ENCODE measurements at places on chromosomes 1 and 21.

- DNase-seq = no peak
Measured at GRCh38 chr1:225824533-225824941, 14.6 kb downstream of the EPHX1 start.

- no peak for DNase-seq
Measured at GRCh38 chr1:118890851-118891384, 97.2 kb downstream of the TBX15 start.

DNA sequence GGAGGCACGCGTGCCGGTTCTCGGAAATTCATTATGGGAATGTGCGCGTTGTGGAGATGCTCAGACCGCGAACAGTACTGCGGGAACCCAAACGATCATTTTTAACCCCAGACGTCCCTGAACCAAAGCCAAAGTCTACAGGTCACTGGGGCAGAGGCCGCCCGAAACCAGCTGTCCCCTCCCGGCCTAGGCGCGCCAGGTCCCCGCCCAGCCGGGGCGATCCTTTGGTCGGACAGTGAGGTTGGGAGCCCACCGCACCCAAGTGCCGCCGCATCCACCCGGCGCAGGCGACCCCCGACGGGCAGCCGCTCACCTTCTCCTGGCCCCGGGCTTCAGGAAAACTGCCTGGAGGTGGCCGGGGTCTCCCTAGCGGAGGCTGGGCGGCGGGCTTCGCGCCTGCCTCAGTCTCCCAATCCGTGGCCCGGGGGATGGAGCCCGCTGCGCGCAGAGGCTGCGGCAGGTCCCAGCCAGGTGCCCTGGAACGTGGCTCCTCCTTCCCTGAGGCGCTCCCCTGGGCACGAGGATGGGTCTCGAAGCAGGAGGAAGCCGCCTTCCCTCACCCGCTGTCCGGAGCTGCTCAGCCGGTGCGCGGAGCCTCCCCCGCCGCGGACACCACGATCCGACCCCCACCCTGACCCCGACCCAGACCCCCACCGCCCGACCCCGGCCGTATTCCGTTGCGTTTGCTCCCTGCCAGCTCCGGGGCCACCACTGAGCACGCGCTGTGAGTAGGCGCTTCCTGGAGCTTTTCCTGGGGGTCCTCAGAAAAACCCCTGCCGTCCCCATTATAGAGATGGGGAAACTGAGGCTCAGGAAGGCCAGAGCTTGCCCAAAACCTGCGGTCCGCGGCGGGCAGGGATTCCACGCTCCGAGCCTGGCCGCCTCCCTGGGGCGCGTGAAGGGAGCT is 8.1 kb upstream of the SLX9 start:
- peak; percentile 71 for DNase-seq

- DNase-seq = no peak
Measured at GRCh38 chr1:62333441-62333840, 14.2 kb upstream of the KANK4 start.

DNA sequence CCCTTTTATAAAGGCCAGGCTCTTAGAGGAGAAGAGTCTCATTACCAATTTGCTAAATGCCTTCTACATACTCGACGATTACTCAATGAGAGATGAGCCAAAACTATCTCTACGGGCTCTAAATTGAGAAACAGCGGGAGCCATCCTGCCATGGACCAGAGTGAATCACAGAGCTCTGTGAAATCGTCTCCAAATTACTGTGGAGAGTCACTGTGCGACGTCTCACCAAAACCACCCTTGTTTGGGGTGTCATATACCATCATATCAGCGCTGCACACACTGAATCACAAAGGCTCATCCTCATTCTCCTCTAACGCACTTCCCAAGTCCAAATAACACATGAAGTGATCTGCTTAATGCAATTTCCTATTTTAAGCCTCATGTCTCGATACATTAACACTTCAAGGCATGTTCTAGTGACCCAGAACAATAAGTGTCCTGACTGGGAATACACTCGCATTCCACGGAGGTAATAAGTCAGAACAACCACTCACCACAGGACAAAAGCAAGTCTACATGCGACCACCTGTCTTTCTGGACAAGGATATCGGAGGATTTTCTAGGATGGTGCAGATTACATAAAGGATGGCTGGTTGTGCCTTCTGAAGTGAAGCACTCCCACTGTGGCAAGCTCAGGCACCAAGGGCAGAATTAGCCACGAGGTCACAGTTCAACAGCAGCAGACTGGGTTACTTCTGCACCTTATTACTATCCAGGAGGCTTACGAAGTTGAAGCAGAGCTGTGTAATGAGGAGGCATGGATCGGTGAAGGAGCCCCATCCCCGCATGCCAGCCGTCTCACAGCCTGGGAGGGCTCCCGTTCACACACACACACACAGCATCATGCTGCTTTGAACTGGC is 44.3 kb downstream of the NID1 start:
- no peak for DNase-seq

GRCh38 chr21:36041910-36042309 is 18.4 kb downstream of the SETD4 start:
- no peak for DNase-seq

DNA sequence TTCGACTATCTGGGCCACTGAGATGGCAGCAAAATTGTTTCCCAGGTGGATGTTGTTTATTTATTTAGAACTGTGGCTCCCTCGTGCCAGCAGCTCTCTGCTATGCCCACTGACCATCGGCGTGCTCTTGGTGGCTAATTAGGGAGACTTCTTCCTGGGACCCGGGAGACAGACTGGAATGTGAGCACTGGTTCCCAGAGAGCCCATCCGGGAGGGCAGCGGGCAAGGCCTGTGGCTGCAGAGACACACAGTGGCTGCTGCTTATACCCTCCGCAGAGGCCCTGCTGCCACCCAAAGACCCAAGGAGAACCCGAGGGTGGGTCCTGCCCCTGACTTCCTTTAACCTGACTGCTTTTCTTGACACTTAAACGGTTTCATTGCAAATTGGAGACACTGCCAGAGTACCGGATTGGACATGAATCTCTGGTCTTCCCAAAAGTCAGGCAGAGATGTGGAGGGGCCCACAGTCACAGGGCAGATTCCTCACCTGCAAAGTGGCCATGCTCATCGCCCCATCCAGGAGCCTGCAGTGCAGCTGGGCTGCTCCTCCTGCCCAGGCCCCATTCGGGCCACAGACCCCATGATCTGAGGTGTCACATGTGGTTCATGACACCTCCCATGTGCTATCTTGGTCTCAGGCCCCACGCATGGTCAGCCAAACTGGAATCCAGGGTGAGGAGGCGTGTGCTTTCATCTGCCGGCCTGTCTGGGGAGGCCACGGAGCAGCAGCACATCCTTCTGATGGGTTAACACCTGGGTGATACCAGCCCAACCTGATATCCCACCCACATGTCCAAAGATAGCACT is 5.7 kb upstream of the MATN1 start:
- DNase-seq = no peak

DNA sequence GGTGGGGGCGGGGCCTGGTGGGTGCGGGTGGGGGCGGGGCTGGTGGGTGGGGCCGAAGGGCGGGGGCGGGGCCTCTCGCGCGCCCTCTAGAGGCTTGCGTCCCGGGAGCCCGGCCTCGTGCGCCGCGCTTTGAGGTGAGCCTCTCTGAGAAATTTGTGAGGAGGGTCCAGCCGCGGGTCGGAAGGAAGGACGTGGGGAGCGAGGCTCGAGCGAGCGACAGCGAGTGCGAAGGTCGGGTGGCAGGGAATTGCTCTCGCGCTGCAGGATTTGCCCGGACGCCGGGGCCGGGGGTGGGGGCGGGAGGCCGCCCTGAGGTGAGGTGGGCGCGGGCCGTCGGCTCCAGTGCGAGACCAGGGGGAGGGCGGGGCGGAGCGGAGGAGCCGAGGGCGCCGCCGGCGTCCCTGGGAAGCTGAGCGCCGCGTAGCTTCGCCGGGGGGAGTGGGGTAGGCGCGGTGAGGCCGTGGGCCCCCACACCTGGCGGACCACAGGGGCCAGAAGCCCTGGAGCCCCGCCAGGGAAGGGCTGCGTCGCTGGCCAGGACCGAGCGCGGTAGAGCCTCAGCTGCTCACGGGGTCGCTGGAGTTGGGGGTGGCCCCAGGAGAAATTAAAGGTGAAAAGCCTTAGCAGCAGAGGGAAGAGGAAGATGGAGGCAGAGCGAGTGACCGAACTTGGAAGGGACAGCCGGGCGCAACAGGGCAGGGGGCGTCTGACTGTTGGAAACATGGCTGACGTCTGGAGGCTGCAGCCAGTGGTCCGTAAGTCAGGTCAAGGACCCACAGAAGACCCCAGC is 754 bp upstream of the LSS start:
- DNase-seq = no peak

DNA sequence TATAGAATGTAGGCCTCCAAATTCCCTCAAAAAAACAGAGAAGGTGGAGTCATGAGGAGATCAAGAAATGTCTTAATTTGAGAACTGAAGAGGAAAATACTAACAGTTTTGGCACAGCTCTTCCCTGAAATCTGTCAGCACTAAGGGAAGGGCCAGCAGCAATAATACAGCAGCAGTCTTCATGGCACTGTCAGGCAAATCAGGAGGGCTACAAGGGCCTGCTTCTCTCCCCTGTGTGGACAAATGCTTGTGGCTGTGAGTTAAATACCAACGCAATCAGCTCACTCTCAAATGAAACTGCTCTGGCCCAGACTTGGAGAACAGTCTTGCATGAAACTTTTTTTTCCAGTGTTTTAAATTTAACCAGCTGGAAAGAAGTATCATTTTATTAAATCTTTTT is 20.5 kb upstream of the CNN3 start:
- no peak for DNase-seq

GRCh38 chr1:4179914-4180735 is 280.1 kb upstream of the C1orf174 start:
- DNase-seq = peak; percentile 33

DNA sequence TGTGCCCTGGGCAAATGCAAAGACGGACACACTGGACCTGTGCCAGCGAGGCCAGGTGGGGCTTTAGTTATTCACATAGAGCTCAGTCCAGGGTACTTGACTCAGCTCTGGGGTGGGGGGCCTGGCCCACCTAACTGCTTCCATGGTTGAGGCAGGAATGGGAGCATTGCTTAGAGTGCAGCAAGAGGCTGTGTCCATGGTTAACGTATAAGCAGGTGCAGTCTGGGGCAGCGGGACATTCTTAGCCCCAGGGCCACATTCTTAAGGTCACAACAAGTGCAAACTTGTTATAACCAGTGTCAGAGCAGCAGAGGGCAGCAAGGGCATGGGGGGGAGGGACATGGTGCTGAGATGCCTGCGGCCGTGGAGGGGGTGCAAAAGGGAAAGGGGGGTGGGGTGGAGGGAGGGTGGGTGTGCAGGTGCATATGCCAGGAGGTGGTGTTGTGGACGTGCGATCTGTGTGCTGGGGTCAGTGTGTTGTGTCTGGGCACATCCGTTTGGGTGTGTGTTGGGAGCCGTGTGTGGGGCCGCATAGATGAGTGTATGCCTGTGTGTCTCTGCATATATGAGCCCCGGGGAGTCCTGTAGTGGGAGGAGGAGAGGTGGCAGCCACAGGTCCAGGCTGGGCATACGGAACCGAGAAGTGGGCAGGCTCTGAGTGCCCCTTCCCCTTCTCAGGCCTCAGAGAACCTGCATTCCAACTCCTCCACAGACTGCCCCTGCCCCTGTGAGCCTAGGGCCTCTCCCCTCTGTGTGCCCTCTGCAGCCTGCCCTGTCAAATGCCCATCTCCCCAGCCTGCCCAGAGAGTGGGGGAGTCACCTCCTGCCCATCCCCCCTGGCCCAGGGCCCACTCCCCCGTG is 8.4 kb downstream of the KCNJ10 start:
- DNase-seq = no peak

GRCh38 chr1:117650840-117651568 is 45.2 kb downstream of the TENT5C start:
- no peak for DNase-seq

GRCh38 chr1:189253601-189254350 is 1223.9 kb downstream of the BRINP3 start:
- no peak for DNase-seq

DNA sequence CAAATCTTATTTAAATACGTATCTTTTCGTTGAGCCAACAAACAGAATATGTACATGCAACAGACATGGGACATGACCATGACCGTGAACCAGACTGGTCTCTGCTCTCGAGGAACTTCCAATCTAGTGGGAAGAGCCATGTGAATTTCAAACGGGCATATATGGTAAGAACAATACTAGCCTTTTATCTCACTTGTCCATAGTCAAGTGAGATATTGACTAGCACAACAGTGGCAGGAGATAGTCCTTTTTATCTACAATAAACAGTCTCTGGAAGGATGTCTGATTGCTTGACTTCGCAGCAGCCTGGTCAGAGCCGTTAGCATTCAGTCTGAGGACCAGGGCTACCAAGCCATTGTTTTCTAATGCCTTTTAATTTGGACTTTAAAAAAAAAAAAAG is 12.6 kb upstream of the PLA2G2C start:
- DNase-seq = no peak

DNA sequence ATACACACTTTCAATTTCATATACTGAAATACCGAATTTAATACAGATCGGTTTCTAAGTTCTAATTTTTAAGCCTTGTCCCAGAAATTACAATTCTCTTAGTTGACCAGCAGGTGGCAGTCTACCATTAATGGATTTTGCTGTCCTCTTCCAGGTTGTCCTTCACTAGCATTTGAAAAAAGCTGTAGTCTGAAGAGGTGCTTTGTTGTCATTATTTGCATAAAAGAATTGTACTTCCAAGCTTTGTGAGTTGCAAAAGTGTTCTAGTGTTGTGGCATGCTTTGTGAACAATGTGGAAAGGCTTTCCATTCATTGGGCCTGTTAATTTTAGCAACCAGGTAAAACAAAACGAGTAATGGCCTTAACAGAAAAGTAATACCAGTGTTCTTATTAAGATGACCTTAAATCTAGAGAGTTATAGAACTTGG is 193.6 kb downstream of the RPS6KC1 start:
- DNase-seq = no peak

DNA sequence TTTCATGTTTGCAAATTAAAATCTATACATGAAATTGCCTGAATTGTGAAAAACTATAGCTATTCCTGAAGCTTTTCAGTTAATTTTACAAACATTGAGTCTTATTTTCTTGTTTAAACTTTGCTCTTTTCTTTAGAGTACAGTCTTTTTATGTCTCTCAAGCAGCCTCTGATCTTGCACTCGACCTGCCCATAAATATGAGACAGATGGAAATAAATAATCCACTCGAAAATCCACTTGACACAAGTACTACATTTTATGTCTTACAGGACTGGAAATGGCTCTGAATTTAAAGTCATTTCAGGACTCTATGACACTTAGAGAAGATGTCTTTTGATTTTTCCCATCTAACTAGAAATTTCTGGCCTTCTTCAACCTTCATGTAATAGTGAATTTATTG is 283.8 kb downstream of the USP25 start:
- DNase-seq = no peak

DNA sequence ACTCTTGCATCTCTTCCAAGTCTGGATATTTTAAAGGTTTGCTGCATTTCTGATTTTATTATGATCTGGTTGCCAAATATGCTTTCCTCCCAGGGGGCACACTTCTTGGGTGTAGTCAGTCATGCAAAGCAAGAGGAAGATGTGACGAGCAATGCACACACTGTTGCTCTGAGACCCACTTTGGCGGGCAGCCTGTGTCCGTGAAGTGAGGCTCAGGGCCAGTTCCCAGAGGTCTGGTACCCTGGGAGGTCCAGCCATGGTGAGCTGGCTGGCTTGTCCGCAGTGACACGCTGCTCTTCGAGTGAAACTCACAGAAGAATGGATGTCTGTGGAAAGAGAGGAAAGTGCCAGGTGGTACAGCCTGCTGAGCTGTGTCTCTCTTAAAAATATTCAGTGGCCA is 52.8 kb upstream of the EDN2 start:
- no peak for DNase-seq

Data from activated CD8-positive, alpha-beta memory T cell treated with anti-CD3 and anti-CD28 coated beads for 24 hours (primary cell).